Activated CD8-positive, alpha-beta memory T cell treated with anti-CD3 and anti-CD28 coated beads for 1 hour (primary cell): ENCODE measurements at places on chromosomes 16 and 17.

DNA sequence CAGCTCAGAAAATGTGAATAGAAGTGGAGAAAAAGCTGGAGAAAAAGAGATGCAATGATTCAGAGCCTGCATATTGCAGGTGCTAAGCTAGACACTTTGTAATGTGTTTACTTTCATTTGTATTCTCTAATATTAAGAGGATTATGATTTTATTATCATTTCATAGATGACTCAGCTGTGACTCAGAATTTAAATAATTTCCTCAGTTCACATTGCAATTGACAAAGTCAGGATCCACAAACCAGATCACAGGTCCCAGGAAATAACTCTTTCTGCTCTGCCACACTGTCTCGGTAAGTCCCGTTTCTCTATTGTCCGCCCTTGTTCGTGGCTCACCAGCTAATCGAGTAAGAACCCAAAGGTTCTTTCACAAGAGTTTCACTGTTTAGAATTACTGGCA is 235.4 kb upstream of the MON1B start:
- DNase-seq, result no peak

GRCh38 chr17:43714465-43715149 is 44.0 kb downstream of the SOST start:
- no peak for DNase-seq

DNA sequence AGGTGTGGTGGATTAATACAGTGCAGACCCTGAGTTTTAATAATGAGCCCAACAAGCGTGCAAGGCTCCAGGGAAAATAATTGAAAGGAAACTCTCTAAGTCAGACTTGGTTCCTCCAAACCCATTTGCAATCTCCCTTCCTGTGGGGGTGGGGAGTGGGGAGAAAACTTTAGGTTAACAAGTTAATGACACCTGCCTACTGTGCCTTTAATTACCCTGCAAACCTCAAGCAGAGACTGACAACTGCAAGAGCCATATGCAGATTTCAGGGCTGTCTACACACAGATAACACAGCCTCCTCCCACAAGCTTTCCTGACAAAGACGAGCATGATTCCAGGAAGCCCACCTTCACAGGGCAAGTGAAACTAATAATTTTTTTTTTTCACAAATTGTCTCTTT is 359.3 kb downstream of the HS3ST4 start:
- DNase-seq, result no peak

GRCh38 chr17:35889241-35889640 is 9.1 kb upstream of the CCL5 start:
- no peak for DNase-seq

GRCh38 chr16:89798832-89799370 is 17.5 kb downstream of the FANCA start:
- DNase-seq, result no peak

DNA sequence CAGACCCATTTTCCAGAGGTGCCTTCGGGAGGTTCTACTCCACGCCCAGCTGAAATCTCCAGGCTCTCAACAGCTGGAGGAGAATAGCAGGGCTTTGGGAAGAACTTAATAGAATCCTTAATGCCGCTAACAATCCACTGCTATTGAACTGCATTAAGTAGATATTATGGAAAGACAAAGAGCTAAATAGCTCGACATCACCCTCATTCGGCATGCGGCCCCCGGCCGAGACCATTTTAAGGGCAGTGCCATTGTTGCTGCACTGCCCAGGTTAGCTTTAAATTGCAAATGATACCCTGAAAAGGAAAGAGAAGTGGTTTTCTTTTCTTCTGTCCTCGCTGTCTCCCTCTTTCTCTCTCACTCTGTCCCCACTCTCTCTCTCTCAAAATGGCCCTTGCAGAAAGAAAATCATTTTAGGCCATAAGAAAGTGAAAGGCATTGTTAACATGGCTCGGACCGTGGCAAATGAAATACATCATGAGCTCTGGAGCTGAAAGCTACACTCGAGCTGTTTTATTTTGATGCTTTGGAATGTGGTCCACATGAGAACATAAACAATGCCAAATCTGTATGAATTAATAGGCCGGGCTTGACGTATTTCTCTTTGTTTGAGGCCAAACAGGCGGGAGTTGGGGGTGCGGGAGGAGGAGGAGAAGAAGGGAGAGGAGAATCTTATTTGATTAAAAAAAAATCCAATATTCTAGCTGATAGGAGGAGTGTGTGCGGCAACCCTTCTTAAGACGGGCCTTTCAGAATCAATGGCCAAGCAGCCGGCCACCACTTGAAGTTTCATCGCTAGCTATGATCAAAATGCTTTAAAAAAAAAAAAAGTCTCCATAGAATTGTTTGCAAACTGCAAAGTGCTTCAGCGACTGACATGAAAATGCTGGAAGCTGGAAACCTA is 298.8 kb upstream of the IRX3 start:
- no peak for DNase-seq

- DNase-seq, result no peak
These were observed 165.7 kb downstream of the STX8 start for GRCh38 chr17:9409878-9410277.

DNA sequence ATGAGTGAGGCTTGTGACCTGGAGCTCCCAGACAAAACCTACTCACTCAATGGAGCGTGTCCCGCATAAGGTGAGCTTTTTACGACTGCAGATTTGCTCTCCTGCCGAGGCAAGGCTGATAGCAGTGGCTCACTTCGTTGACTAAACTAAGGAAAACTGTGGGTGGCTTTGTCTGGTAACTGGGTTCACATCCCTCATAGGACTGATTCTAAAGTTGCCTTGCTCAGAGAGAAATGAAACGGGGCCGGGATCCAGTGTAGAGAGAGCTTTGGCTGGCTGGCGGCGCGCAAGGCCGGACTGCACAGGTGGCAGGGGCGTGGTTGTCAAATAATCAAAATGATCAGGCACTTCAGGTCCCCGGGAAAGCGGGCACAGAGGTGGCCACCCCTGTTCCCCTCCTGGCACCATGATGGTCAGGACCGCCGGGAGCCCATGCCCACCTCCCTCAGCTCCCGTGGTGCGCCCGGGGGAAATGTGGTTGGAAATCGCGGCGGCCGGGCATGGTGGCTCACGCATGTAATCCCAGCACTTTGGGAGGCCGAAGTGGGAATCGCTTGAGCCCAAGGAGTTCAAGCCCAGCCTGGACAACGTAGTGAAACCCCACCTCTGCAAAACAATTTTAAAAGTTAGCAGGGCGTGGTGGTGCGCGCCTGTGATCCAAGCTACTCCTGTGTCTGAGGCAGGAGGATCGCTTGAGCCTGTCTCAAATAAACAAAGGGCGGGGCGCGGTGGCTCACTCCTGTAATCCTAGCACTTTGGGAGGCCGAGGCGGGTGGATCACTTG is 26.6 kb upstream of the OR1F1 start:
- no peak for DNase-seq

GRCh38 chr16:23269248-23269953 is 32.7 kb upstream of the SCNN1B start:
- DNase-seq, result no peak

DNA sequence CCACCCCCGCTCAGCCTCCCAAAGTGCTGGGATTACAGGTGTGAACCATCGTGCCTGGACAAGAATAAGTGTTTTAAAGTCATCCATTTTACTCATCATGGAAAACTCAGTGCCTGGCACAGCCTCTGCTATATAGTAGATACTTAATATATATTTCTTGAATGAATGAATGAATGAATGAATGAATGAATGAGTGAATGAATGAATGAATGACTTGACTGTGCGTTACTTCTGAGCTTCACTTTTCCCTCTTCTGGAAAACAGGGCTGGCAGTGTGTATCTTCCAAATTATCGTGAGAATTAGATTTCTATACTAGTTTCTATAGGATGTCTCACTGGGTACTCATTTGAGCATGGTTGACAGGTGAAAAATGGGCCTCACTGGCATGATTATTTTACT is 307.3 kb upstream of the ERCC4 start:
- no peak for DNase-seq

DNA sequence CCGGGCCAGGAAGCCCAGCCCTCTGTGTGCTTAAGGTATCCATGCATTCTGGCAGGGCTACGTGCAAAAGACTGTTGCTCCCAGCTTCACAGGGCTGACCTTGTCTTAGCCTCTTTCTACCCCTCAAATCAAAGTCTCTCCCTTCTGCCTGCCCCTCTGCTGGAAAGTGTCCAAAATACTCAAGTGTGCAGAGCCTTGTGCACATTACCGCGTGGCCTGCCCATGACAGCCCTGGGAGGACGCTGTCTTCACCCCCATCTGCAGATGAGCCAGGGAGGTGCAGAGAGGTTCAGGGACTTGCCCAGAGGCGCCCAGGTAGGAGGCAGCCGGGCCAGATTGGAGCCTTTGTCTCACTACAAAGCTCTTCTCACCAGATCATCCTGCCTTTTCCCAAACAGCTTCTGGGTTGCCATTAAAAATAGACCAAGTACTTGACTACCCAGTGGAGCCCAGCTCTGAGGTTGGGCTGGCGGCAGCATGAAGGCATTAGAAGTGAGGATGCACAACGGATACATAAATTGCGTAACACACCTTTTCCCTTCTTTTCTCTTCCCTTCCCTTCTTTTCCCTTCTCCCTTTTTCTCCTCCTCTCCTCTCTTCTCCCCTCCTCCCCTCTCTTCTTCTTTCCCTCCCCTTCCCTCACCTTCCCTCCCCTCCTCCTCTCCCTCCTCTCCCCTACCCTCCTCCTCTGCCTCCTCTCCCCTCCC is 3.5 kb downstream of the CACNG4 start:
- no peak for DNase-seq

DNA sequence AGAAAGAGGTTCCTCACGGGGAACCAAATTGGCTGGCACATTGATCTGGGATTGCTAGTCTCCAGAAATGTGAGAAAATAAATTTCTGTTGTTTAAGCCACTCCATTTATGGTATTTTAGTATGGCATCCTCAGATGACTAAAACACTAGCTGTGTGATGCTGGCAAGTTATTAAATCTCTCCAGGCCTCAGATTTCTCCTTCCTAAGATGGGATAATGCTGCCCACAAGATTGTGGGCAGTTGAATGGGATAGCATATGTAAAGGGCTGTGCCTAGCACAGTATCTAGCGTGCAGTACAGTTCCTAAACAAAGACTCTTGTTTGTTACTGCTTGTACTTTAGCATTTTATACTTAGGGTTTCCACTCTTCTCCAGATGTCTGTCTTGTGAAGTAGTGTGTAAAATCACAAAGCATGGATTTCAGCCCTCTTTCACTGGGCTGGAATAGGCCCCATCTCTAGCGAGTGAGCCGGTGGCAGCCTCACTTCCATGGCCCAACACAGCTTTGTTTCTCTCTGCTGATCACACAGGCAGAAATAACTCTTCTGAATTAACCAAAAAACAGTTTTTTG is 38.2 kb upstream of the PHAF1 start:
- DNase-seq, result no peak

DNA sequence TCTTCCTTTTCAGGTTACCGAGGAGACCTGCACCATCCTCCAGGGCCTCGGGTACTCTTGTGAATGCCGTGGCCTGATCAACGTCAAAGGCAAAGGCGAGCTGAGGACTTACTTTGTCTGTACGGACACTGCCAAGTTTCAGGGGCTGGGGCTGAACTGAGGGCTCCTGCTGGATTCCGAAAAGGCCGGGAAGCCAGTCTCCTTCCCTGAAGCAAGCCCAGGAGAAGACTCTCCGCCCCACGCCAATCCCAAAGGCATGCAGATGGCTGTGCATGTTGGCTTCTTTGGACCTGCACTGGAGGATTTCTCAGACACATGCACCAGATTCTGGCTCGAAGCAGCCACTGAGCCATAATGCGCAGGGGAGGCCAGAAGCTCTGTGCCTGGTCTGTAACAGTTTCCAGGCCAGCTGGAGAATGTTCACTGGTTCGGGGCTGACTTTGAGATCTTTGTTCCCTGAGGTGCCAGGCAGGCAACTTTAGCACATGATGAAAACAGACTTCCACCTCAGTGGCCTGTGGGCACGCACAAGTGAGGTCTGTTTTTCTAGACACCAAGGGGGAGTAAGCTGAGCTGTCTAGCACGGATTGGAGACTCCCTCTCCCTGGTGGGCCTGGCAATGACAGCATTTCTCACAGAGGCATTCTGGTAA is 49.1 kb downstream of the ADCY7 start:
- DNase-seq, result no peak

DNA sequence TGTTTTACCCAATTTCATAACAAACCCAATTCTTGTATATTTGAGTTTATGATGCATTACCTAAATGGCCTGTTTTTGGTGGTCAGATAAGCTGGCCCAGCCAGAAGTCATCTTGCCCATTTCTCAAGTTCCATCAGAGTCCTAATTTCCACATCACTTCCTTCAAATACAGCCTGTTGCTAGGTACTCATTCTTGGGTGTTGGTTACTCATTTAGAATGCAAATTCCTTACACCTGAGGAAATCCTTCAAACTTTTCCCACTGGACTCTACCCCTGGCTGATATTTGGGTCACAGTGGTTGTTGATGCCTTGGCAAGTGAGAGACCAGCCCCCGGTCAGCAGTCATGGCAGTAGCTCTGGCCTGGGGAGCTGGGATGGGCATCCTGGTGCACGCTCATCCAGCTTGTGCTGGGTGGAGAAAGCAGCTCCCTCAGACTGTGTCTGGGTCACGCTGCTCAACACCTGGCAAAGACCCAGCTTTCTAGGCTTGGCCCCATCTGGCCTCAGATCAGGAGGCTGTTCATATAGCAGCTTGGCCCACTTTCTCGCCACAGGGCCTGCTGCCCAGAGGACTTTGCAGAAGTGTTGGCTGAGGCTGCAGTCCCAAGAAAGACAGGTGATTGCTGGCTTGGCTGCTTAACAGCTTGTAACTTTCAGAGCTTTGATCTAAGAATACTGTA is 25.8 kb downstream of the WSB1 start:
- DNase-seq, result no peak

- DNase-seq, result no peak
These were observed 48.7 kb downstream of the TMEM100 start for GRCh38 chr17:55673743-55674506.

- no peak for DNase-seq
These were observed 5.2 kb downstream of the PECAM1 start for GRCh38 chr17:64385187-64386083.

DNA sequence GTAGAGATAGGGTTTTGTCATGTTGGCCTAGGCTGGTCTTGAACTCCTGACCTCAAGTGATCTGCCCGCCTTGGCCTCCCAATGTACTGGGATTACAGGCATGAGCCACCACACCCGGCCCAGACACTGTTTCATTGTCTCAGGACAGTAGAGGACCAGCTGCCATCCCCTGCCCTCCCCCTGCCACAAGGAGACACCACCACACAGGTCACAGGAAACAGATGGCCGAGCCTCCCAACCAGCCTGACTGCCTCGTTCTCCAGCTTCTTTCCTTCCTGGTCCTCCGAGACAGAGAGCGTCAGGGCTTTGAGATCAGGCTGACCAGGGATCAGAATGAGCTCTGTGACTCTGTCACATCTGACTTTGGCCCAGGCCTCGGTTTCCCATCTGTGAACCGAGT is 20.8 kb upstream of the RNPS1 start:
- no peak for DNase-seq

DNA sequence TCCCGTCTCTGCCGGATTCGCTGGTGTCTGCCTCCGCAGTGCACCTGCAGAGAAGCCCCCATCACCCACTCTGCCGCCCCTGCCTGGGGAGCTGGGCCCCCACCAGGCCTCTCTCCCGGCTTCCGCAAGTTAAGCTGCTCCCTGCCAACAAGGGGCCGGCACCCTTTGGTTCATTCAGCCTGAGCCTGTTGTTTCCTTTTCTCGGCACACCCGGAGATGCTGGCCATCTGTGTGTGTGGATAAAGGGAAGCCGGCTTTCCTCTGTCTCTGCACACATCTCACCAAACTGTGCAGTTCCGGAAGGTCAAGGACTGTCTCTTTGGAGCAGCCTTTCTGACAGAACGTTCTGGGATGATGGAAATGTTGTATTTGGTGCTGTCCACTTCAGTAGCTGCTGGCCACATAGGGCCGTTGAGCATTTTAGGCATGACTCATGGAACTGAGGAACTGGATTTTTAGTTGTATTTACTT is 6.8 kb downstream of the MAPK8IP3 start:
- DNase-seq, result no peak
